ENCODE measurements at places on chromosomes 16 and 17. TPM values are rescaled to one million over a fixed set of nuclear protein-coding genes. Genes with fewer than 3 reads are reported as not detected.

- peaks cover 5% of the 10 kb centered on the region for H3K4me1 ChIP-seq
- no peak for DNase-seq
- no peak overlapping the region for H3K27ac ChIP-seq
- peaks cover 6% of the 10 kb centered on the region for H3K36me3 ChIP-seq
- H3K4me3 ChIP-seq, result no peak overlapping the region
- H3K27me3 ChIP-seq, result no peaks in the 10 kb centered on the region
Measured at GRCh38 chr17:59353106-59353854, 21.8 kb downstream of the YPEL2 start.

- peaks cover 10% of the 10 kb centered on the region for H3K36me3 ChIP-seq
- H3K4me3 ChIP-seq, result no peak overlapping the region
- no peak for DNase-seq
- no peaks in the 10 kb centered on the region for H3K4me1 ChIP-seq
- H3K27ac ChIP-seq, result no peak overlapping the region
- H3K27me3 ChIP-seq, result no peaks in the 10 kb centered on the region
Measured at GRCh38 chr17:40153603-40154236, 13.4 kb downstream of the CASC3 start.

DNA sequence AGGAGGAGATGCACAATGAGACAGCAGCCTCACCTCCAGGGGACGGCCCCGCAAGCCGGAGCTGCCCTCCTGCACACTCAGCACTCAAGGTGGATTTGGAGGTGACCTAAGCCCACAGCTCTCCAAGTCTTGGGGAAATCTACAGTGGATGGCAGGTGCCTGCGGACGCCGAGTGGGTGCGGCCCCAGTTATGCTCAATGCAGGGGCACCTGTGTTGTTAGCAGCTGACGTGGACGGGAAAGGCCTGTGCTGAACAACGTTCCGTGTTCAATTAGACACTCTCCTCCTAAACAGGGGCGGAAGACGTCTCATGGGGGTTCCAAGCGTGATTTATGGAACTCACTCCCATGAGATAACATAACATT, 22.0 kb upstream of the METRNL start:
- no peak for DNase-seq
- H3K27ac ChIP-seq, result no peak overlapping the region
- no peaks in the 10 kb centered on the region for H3K27me3 ChIP-seq
- peaks cover 14% of the 10 kb centered on the region for H3K4me1 ChIP-seq

DNA sequence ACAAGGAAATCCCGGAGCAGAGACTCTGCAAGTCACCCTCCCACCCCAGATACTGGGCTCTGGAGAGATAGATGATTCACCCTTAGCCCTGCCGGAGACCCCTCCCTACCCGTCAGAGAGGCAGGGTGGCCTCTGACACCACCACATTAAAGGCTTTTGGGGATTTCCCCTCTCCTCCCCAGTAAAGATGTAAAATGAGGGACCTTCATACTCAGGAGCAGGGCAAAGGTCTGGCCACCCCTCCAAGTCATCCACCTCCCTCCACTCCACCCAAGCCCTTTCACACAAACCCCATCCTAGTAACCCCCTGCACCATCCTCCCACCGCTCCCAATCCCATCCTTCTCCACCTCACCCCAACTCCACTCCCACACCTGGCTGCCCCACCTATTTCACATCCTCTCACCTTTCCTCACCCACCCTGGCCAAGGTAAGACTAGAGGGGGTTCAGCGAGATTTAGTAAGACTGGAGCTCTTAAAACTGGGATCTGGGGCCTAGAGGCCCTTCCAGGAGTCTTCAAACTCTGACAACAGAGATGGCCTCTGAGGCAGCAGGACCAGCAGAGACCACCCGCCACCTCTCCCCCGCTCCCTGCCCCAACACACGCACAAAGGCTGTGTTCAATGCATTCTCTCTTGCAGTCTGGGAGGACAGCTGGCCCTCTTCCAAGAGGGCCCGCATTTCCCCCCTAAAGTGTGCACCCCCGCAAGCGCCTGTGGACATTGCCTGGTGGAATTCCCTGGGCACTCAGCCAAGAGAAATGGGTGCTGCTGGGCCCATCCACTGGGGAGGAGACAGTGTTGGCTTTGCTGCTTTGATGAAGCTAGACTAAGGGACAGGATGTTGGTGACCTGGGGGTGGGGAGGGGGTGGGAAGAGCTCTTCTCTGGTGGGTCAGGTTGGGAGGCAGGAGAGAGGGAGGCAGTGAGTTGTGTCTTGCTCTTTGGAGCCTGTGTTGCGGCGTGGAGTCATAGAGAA, 1.1 kb downstream of the ABAT start:
- DNase-seq, result no peak
- H3K4me3 ChIP-seq, result no peak overlapping the region
- H3K4me1 ChIP-seq, result peaks cover 6% of the 10 kb centered on the region
- H3K27ac ChIP-seq, result no peak overlapping the region
- no peaks in the 10 kb centered on the region for H3K27me3 ChIP-seq
- H3K36me3 ChIP-seq, result no peaks in the 10 kb centered on the region

- no peak overlapping the region for H3K27ac ChIP-seq
- no peak for DNase-seq
- H3K36me3 ChIP-seq, result peaks cover 3% of the 10 kb centered on the region
- no peak overlapping the region for H3K4me3 ChIP-seq
Measured at GRCh38 chr17:8599351-8600011, 31.0 kb downstream of the MYH10 start.

- H3K27me3 ChIP-seq, result no peaks in the 10 kb centered on the region
- no peak for DNase-seq
- H3K36me3 ChIP-seq, result no peaks in the 10 kb centered on the region
- H3K4me3 ChIP-seq, result no peak overlapping the region
Measured at GRCh38 chr17:73189417-73190099, 3.3 kb upstream of the COG1 start.

- H3K36me3 ChIP-seq, result no peaks in the 10 kb centered on the region
- H3K4me3 ChIP-seq, result no peak overlapping the region
- H3K4me1 ChIP-seq, result no peaks in the 10 kb centered on the region
- DNase-seq, result no peak
- H3K27ac ChIP-seq, result no peak overlapping the region
- H3K27me3 ChIP-seq, result no peaks in the 10 kb centered on the region
Measured at GRCh38 chr16:20669679-20670078, 27.8 kb downstream of the ACSM1 start.

DNA sequence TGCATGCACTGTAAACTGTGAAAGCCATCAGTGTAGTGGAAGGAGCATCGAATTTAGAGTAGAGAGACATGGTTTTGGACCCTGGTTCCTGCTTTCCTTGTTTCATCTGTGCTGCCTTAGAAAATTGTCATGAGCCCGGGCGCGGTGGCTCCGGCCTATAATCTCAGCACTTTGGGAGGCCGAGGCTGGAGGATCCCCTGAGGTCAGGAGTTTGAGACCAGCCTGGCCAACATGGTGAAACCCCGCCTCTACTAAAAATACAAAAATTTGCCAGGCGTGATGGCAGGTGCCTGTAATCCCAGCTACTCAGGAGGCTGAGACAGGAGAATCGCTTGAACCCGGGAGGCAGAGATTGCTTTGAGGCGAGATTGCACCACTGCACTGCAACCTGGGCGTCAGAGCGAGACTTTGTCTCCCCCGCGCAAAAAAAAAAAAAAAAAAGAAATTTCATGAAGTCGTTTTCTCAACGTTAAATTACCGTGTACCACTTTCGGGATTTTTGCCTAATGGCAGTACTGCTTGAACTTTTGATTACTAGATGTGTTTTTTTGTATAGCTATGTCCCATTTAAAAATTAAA, 912 bp downstream of the COQ7 start:
- peak overlapping the region; percentile 46 for H3K4me3 ChIP-seq
- H3K27ac ChIP-seq, result peak overlapping the region; percentile 93
- H3K36me3 ChIP-seq, result peaks cover under 1% of the 10 kb centered on the region
- no peak for DNase-seq

DNA sequence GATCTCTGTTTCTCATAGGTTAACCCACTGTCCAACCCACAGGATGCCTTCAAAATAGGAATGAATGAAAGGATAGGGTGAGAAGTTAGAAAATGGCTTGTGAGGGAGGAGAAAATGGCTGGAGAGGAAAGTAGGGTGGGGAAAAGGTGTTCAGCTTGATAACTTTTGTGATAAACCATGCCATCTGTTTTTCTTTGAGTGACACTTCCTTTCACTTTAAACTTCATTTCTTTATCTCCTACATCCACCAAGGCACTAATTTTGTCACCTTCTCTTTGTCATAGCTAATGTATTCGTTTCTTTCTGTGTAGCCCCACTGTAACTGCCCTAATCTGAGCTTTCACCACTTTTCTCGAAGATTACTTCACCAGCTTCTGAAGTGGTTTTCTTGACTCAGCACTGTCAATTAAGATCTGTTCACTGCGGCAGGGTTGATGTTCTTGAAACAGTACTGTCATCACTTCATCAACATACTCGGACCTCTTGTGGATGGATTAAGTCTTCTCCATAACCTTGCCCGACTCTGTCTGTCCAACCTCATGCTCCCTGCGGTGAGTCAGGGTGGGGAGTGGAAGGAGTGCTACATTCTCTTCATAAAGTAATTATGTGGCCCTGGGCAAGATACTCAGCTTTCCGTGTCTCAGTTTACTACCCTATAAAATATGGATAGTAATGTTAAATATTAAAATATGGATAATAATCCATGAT, 5.5 kb upstream of the KRT10 start:
- no peaks in the 10 kb centered on the region for H3K27me3 ChIP-seq
- no peaks in the 10 kb centered on the region for H3K36me3 ChIP-seq
- no peak overlapping the region for H3K27ac ChIP-seq
- no peak overlapping the region for H3K4me3 ChIP-seq

TNFRSF17 gene
- total RNA-seq, result not detected

NTN1 gene
- total RNA-seq, result 0.18 TPM

RND2 gene
- total RNA-seq, result 0.53 TPM

SOST gene
- total RNA-seq, result not detected

NPIPB13 gene
- total RNA-seq, result 23.5 TPM

AOC3 gene
- total RNA-seq, result 0.27 TPM

Measured in endothelial cell of umbilical vein (primary cell).